ENCODE measurements at places on chromosomes 6 and 20. TPM values are rescaled to one million over a fixed set of nuclear protein-coding genes. Genes with fewer than 3 reads are reported as not detected.

Gene NOTCH4
- total RNA-seq = 0.61 TPM

Gene BTN1A1
- not detected for total RNA-seq

Gene HSPA12B
- total RNA-seq = not detected

Gene MCHR2
- total RNA-seq = not detected

GRCh38 chr6:17714879-17715851, 8.4 kb upstream of the NUP153 start:
- peak overlapping the region; percentile 72 for H3K4me3 ChIP-seq
- H3K27ac ChIP-seq = peak overlapping the region; percentile 98
- H3K27me3 ChIP-seq = peaks cover 4% of the 10 kb centered on the region
- H3K36me3 ChIP-seq = peaks cover 4% of the 10 kb centered on the region
- H3K4me1 ChIP-seq = peaks cover 33% of the 10 kb centered on the region

GRCh38 chr6:131022691-131023090, 40.4 kb downstream of the EPB41L2 start:
- no peak for DNase-seq
- peaks cover 5% of the 10 kb centered on the region for H3K4me1 ChIP-seq
- no peak overlapping the region for H3K27ac ChIP-seq
- H3K27me3 ChIP-seq = no peaks in the 10 kb centered on the region

DNA sequence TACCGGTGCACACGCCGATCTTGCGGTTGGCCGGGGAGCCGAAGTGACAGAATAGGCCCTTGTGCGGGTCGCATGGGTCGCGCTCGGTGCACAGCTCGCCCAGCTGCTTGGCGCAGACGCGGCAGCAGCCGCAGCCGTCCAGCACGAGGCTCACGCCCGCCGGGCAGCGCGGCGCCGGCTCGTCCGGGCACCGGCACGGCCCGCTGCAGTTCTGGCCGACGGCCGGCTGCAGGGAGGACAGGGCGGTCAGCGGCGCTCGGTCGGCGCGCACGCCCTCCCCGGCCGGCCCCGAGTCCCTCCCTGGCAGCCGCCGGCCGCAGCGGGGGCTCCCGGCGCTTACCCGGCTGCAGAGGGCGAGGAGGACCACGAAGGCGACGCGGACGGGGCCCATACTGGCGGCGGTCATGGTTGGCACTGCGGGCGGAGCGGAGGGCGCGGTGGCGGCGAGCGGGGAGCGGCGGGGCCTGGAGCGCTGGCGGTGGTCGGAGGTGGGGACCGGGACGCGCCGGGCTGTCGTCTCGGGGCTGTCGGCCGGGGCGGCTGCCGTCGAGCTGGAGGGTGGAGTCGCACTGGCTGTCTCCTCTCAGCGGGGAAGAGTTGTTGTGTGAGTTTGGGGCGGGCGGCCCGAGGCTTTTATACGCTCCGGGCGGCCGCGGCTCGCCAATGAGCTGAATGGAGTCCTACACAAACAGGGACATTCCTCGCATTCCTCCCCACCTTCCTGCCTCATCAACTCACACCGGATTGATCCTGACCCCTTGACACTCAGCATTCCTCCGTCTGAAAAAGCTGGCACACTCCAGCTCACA, at the start of gene CCN2:
Gene CCN2 (minus strand): TSS at position 606 of the 809 bp plus-strand sequence. CDS start 200 bp downstream, at position 406.
- no peak within 1 kb of the TSS for H3K27ac ChIP-seq
- peak within 1 kb of the TSS; percentile 54 for H3K4me3 ChIP-seq
- peaks cover 78% of the 10 kb centered on the region for H3K27me3 ChIP-seq

DNA sequence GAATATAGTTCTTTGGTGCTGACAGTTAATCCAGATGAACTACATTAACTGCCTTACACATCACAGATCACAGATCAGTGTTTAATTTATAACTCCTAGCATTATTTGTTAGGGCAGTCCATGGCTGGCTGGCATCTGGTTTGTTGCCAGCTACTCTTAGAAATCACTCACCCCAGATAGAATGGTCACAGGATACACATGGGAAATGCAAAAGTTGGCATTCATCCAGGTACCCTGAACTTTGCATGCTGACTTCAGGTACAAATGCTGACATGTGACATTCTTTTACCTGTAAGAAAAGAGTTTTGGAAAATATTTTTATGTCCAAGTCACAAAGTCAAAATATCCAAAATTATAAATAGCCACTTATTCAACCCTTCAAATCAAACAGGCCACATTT, 20.2 kb downstream of the FBXL4 start:
- no peaks in the 10 kb centered on the region for H3K27me3 ChIP-seq
- H3K4me3 ChIP-seq = no peak overlapping the region
- peaks cover 26% of the 10 kb centered on the region for H3K36me3 ChIP-seq

DNA sequence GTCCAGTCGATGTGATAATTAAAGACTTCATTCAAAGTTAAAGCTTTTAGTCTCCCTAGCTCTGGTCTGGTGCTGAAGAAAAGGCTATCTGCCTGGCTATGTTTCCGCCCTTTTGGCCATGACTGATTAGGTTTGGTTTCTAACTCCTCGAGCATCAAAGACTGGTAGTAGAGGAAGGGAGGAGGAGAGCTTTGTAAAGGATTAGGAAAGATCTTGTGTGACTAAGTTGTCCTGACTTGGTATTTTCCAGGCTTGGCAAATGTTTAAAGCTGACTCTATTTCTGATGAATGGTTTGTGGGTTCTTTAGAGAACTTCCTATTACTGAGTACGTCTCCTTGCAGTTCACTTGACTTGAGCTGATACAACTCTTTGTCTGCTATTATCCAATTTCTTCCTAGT, 312.9 kb downstream of the GJA1 start:
- H3K27me3 ChIP-seq = no peaks in the 10 kb centered on the region
- DNase-seq = no peak
- no peak overlapping the region for H3K4me3 ChIP-seq
- H3K27ac ChIP-seq = no peak overlapping the region
- H3K4me1 ChIP-seq = no peaks in the 10 kb centered on the region

GRCh38 chr6:159833556-159833955, 33.5 kb downstream of the PNLDC1 start:
- no peak for DNase-seq
- no peaks in the 10 kb centered on the region for H3K36me3 ChIP-seq
- peaks cover 8% of the 10 kb centered on the region for H3K27me3 ChIP-seq
